GM03348 (cell line): ENCODE measurements at places on chromosomes 7 and 10.

DNA sequence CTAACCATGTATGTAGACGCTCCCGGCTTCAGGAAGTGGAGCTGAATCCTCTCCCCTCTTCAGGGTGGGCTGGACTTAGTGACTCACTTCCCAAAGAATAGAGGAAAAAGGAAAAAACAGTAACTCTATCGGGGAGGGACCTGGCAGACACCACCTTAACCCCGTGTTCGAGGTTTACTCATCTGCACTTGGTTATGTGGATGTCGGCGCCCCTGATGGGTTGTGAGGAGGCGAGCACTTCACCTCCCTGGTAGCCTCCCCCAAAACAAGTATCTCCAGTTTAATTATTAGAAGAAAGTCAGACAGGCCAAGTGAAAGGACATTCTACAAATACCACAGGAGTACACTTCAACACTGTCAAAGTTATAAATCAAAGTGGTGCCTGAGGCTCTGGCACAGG lies 559.7 kb downstream of the TCERG1L start:
- no peak for DNase-seq

DNA sequence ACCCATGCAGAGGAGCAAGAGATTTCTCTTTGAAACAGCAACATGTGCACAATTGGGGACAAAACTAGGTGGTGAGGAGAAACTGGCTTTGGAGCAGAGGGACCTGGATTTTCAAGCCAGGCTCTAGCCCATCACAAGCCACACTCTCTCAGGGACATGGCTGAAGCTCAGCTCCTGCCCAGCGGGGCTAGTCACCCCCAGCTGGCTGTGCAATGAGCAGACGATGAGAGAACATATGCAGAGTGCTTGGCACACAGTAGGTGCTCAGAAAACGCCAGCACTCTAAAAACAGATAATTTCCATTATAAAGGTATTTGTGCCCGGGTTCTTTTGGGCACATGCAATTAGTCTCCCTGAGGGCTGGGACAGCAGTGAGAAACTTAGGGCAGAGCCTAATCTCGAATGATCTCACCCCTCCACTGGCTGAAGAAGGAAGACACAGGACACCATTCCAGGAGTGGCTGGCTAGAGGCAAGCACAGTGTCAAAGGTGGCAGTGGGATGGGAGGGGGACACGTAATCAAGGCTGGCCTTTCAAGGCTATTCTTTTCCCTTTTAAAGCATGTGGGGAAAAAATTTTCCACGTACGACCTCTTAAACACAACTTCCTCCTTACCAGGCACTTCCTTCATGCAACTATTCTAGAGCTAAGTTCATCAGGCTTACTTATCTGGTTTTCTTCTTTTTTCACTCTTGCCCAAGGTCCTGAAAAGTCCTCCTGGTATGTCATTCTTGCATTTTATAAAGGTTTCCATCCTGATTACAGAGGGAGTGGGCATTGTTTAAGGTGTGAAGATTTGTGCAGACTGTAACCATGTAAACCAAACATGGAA lies 15.1 kb downstream of the FAM53B start:
- no peak for DNase-seq

DNA sequence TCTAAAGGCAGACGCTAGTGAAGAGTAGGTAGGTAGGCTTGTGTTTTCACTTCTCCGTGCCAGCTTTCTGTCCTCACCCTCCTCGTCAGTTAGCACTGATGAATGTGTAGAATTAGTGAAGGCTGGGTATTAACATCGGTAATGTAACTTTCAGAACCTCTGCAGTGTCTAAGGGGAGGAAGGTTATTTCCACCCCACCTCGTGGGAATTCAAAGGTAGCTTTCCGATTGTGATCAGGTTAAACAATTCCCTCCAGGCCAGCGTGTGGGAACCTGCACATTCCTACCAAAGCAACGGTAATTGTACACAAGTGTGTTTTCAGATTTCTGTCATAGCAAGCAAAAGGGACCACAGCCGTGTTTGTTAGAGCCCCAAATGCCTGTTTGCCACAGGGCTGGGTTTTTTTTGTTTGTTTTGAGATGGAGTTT lies 405.0 kb upstream of the GALNT17 start:
- DNase-seq, result no peak

- no peak for DNase-seq
Observed at GRCh38 chr10:30828164-30828563, 198.6 kb upstream of the LYZL2 start.

- DNase-seq, result peak; percentile 95
Observed at GRCh38 chr10:79488336-79488735, 24.0 kb upstream of the EIF5AL1 start.

DNA sequence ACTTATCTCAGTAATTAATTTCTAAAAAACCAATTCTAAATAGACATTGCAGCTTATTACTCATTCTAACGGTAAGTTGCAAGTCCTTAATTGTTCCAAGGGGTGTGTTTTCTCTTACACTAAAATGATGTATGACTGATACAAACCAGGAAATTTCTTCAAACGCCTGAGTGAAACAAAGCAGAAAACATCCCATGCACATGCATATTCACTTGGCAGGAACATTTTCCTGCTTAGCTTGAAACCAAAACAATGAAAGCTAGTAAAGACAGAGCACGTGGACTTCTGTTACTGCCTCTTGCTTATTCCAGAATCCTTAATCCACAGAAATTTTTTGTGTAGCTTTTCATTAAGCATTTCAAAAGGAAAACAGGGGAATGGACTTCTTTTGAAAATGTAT lies 187.7 kb downstream of the MTERF1 start:
- no peak for DNase-seq
